Mesendoderm (in vitro differentiated cells): ENCODE measurements at places on chromosomes 12 and 14.

DNA sequence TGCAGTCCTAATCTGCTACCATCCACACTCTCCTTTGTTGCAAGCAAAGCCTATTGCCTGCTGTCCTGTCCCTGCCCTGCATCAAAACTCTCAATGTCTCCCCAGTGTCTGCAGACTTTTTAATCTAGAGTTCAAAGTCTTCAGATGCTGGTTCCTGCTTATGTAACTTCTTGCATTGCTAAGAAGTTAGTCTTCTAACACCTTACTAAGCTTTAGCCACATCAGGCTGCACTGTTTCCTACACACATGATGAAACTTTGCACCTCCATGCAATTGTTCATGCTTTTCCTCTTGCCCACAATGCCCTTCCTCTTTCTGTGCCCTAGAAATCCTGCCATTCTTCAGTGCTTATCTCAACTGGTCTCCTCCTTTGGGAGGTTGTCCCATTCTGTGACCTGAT is 16.2 kb upstream of the DICER1 start:
- DNase-seq, result no peak

DNA sequence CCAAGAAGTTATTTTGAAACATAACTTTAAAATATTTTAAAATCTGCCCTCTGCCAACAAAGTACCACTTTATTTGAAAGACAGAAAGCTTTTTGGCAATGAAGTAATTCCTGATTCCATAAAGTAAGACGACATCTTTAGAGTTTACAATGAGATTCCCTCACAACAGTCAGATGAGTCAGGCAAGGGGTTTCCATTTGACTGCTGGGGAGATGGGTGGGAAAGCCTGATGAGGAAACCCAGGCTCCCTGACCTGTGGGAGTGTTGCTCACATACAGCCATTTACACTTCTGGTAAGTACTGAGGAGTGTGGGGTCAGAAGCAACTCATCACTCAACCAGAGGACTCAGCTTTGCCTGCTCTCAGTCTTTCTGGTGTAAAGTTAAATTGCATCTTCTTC is 10.2 kb downstream of the KITLG start:
- peak; percentile 57 for DNase-seq

DNA sequence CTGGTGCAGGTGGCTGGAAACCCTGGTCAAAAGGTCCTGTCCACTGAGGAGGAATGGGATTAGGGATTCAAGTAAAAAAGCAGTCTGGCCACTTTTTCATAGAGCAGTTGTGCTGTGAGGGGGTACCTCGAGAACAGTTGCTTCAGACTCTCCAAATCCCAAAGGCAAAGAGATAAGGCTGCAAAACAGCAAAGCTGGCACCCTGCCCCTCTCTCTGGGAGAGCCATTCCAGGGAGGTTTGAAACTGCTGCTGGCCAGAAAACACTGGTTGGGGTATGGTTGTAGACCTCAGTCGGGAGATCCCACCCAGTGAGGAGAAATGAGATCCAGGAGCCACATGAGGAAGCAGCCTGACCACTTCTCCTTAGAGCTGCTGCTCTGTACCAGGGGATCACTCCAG is 137.3 kb downstream of the CEP83 start:
- DNase-seq, result no peak

DNA sequence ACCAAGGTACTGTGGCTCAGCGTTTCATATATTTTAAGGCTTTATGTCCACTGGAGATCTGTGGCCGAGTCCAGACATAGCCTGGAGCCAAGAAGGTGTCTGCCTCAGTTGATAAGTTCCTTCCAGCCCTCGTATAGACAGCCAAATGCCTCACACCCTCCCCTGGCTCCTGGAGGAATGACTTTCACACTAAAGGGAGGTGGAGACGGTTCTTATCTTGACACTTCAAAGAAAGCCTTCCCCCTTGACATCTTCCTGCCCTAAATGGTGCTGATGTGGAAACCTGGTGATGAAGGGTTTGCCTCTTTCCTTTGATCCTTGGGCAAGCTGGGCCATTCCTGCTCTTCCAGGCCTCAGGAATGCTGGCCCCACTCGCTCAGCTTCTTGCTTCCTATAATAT is 474.8 kb upstream of the TBX3 start:
- DNase-seq, result peak; percentile 95

DNA sequence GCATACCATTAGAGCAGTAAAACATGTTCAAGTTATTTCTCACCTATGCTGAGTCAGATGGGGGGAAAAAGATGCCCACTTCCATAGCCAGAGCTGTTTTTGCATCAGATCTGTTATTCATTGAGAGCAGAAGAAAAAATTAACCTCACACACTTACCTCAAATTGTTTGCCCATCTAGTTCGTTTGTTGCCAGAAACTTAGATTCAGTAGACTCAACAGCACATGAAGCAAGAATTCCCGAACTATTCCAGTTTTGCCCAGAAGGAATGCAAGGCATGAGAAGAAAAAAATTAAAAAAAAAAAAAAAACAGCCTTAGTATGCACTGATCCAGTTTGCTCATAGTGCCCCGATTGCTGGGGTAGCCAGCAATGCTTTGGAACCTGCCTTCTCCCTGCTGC is 12.4 kb upstream of the DPF3 start:
- no peak for DNase-seq

DNA sequence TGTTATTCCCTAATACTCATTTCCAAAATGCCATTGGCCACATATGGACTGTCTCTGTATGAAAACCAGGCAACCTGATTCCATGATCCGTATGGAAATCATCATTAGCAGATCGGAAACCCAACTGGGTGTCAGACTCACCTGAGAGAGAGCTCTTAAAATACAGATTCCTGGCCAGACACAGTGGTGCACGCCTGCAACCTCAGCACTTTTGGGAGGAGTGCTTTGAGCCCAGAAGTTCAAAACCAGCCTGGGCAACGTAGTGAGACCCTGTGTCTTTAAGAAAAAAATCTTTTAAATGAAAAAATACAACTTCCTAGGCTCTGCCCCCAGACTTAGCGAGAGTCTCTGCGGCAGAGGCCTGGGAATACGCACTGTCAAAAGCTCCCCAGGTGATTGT is 37.4 kb downstream of the PLXNC1 start:
- DNase-seq, result no peak

GRCh38 chr12:109065154-109065852 is 12.9 kb downstream of the USP30 start:
- no peak for DNase-seq

GRCh38 chr14:67395876-67396189 is 16.1 kb downstream of the PLEK2 start:
- DNase-seq, result no peak

DNA sequence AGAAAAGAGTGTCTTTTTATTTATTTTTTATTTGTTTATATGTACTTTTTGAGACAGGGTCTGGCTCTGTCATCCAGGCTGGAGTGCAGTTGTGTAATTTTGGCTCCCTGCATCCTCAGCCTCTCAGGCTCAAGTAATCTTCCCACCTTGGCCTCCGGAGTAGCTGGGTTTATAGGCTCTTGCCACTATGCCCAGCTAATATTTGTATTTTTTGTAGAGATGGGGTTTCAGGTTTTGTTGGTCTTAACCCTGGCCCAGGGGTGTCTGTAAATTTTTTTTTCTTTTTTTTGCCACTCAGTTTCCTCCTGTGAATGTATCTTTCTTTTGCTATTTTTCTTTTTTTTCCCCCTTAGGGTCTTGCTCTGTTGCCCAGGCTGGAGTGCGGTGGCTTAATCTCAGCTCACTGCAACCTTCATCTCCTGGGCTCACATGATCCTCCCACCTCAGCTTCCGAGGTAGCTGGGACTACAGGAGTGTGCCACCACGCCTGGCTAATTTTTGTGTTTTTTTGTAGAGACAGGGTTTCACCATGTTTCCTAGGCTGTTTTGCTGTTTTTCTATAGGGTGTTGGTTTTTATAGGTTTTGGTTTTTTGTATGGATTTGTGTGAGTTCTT is 11.0 kb downstream of the RCOR1 start:
- no peak for DNase-seq

DNA sequence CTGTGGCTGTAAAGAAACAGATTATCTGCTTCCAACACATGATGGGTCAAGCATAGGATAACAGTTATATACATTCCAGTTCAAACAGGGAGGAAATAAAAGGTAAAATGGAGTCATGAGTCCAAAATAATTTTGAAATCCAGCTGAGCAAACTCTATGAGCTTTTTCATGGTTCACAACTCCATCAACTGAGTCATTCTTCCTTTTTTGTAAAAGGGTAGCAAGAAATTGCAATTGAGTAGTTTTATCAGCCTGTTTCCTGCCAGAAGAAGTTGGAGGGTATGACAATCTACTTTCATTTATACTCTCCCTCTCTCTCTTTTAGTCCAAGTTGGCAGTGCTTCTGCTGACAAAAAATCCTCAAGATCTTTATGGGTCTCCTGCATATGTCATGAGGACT is 95.6 kb downstream of the CPNE8 start:
- DNase-seq, result no peak

GRCh38 chr12:124371366-124371765 is 76.5 kb downstream of the RFLNA start:
- DNase-seq, result no peak
